Left colon (tissue), 2 donors: ENCODE measurements at places on chromosomes 4 and X.

GRCh38 chr4:83010111-83010521 is 507 bp downstream of the LIN54 start:
- no peak for DNase-seq

DNA sequence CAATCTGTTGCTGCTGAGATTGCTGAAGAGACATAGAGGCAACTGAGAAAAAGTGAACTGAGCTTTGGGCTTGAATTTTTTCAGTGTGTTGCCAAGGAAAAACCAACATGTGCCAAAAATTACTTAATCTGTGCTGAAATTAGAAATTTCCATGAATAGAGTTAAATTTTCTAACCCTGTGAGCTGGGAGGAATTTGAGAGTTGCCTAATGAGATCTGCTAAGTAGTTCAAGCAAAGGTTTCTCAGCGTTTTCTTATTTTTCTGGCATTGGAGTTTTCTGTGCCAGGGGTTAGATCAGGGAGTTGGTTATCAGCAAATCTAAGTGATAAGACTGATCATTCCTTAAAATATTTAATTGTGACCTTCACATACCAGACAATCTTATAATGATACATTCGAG is 457.5 kb upstream of the GNPDA2 start:
- DNase-seq = no peak

DNA sequence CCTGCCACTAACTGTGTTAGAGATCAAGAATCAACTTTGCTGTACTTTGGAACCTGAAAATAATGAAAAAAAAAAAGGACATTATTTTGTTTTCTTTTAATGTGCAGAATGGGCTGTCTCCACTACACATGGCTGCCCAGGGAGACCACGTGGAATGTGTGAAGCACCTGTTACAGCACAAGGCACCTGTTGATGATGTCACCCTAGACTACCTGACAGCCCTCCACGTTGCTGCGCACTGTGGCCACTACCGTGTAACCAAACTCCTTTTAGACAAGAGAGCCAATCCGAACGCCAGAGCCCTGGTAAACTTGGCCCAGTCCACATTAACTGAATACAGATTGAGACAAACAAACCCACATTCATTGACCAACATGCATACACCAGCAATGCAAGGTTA is 206.2 kb downstream of the ANK2 start:
- DNase-seq = no peak

DNA sequence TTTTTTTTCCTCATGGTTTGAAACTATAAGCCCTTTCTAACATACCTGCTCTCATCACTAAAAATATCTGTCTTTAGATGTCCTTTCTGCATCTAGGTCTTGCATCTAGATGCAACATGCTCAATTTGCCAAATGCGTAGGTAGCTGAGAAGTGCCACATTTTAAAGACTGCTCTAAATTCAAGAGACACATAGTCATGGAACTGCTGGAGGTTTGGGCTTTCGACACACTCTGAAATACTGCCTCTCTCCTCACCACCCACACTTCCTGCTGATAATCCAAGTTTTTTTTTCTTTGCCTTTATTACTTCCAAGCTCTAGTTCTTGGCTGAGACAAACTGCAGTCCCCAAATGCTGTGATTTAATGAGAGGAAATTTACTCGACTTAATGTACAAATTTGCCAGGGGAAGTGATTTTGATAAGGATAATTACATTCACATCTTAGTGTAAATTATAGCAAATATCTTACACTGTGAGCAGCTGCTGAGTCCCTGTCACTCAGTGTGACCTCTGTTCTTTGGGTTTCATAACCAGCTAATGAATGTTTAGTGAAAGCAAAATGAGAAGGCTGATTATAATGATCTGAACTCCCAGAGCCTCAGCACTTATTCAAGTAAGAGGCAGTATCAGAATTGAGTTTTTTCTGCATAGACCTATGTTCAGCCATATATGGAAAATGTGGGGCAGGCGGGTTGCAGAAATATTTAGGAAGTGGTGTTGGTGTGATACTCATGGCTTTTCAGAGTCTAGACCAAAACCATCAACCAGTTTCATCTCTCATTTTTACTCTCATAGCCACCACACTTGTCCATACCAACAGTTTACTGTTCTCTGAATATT is 31.3 kb downstream of the DRD5 start:
- no peak for DNase-seq

GRCh38 chr4:77344001-77344400 is 187.0 kb downstream of the CCNG2 start:
- DNase-seq = no peak

DNA sequence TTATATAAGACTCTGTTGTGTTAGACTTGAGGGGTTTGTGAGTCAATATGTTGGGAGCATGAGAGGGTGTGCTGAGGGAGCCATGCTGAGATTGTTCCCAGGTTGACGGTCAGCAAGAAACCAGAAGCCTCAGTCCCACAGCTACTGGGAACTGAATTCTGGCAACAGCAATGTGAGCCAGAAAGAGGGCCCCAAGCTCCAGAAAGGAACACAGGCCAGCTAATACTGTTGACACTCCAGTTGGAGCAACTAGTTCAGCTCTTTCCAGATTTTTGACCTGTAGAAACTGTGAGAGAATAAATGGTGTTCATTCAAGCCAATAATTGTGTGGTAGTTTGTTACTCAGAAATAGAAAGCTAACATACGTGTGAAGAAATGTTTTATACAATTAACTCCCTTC is 17.1 kb downstream of the ADH1A start:
- DNase-seq = no peak

DNA sequence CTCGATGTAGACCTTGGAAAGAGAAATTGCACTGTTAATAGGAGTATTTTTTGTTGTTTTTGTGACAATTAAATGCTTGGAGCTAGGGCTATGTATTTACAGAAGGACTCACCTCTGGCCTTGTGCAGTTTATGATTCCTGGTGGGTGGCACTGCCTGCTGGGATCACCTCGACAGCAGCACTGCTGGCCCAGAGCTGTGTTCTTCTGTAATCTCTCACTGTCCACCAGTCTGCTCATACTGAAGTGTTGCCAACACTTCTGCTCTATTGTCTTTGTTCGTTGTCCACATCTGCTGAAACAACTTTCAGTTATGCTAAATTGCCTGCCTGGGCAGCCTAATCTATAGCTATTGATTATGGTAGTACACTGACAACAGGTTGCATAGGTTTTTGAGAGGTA is 194.4 kb upstream of the ANK2 start:
- DNase-seq = no peak

- no peak for DNase-seq
Observed at GRCh38 chrX:87064502-87064901, 453.1 kb upstream of the KLHL4 start.

DNA sequence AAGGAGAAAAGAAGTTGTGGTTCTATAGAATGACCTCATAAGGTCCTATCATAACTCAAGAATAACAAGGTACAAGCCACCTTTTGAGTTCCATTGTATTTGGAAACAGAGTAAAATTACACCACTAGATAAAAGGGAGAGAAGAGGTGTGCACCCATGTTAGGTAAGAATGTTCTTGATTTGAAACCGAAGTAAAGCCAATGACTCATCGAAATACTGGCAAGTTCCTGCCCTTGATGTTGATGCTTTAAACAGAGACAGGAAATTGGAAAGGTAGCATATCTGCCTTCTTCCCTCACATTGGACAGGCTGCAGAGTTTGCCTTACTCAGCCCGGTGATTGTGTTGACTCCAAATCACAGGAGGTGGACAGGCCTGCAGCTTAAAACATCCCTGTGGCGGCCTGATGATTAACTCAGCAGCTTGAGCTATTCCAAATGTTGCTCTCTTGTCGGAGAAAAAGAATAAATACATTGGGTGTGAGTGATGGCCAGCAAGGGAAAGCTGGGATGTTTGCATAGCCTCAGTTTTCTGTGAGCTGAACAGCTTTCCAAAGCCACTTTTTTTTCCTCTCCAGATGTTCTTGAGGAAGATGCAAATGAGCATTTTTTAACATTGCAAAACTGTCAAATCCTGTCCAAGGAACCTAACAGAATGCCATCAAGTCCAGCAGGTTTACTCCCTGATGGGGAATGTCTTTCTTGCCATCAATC is 321.1 kb downstream of the NKX6-1 start:
- DNase-seq = no peak

GRCh38 chr4:126209147-126209546 is 894.4 kb downstream of the FAT4 start:
- no peak for DNase-seq

GRCh38 chrX:41923978-41924683 is 777 bp upstream of the CASK start:
- peak; percentile 38 for DNase-seq

- no peak for DNase-seq
Observed at GRCh38 chrX:54926978-54927377, 6.4 kb downstream of the TRO start.

DNA sequence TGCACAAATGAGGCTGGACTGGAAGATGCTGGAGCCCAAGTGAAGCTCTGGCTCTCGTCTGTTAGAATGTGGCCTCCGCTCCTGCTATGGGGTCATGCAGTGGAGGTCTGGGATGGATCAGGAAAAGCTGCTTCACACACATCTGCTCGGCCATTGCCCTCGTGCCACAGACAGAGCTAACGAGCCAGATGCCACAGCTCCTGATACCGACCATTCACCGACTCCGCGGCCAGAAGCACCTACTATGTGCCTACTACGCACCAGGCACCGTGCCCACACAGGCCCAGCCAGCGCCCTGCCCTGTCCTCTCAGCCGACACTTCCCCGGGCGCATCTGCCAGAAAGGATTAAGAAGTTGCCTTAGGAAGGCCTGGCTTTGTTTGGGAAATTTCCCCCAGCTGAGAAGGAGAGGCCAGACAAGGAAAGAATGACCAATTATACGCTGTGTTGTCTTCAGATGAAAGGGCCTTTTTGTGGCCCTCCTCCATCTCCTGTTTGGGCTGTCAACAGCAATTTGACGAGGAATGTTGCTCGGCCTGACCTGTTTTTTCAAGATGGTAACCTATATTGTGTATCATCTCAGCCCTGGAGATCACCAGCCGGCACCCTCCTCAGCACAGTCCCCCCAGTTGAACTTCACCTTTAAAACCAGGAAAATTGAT is 34.3 kb downstream of the HMX1 start:
- no peak for DNase-seq

- DNase-seq = no peak
Observed at GRCh38 chr4:704198-704891, 1.3 kb upstream of the PCGF3 start.

DNA sequence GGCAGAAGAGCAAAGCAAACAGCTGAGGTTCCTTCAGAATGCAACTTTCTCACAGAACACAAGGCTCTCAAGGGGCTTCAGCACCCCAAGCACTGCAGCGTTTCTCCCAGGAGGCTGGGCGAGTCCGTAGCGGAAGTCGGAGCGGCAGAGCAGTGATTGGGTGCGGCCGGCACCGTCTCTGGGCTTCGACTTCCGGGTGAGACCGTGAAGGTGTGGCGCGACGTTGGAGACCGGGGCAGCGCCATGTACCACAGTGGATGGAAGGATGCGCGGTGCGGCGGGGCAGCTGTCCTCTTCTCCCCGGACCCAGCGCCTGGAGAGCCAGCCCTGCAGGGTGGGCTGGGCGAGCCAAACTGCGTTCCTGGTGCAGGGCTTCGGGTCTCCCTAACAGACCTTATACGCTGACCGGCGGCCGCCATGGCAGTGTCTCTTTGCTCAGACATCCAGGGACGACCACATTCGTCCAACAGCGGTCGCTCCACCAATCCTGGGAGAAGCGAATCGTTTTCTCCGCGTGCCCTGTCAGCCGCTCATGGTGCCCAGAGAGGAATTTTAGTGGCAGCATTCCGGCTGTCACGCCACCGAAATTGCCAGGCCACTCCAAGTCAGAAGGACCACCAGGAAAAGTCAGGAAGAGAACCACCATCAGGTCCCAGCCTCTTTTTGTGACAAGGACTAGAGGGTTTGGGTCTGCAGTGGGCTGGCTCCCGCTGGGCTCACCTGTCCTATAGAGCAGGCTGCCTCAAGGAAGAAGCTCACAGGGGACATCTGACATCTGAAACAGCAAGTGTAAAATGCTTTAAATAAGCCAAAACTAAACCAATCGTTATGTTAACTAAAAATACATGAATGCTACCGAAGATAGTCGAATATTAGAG is 20.5 kb downstream of the TRIM61 start:
- DNase-seq = peak; percentile 83

DNA sequence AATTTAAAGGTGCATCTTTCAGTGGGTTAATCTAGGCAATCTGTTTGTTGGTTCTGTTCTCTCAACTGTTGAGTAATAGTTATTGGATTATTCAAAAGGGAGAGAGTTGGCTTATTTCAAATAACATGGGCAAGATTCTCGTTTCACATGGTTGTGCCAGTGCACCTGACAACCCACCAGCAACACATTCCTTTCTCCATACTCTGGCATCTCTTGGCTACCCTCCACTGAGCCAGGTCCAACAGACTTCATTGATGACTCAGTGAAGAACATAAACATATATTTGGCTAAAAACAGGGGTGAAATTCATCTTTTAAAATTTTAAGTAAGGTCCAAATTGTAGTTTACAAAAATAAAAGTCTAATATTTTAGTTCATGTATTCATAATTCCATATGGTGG is 967.2 kb downstream of the RPA4 start:
- DNase-seq = no peak

DNA sequence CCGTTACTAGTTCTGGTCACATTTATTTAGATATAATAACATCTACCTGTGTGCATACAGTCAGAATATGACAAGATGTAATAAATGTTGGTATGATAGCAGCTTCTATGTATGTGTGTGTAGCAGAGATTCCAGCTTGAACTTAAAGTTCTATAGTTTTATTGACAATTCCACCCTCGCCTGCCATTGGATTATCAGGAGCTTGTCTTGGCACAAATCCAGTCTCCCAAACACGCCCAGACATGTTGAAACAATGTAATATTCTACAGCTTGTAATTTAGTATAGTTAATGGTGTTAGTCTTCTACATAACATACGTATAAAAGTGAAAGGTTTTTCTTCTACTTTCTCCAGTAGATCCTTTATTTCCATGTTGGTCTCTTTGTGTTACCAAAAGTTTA is 44.4 kb downstream of the BBS12 start:
- DNase-seq = peak; percentile 70

DNA sequence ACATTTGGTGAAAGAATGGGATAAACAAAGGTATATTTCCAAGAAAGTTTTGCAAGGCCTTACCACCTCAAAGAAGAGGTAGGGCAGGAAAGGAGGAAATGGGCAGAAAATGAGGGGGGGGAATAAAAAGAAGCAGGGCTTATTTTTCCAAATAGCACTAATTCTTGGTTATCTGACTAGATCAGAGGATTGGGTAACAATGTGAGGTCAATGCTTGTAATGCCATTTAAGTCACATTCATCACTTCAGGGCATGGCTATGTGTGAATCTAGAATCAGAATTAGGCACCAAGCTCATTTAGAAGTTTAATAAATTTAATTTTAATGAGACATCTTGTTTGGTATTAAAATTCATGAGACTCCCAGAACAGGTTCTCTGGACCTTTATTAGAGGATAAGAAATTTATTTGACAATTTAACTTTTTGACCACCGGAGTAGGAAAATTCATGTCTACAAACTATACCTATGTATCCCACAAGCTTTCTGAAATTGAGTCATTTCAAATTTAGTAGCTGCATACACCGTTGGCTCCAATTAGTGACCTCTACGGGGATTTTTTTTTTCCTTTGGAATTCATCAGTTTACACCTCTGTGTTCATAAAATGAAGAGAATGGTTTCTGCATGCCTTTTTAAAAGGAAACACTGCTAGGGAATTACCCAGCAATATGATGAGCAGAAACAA is 1.4 kb upstream of the STS start:
- no peak for DNase-seq

GRCh38 chr4:55801498-55801897 is 18.1 kb upstream of the EXOC1L start:
- no peak for DNase-seq
